ENCODE measurements at places on chromosomes 6 and 20.

DNA sequence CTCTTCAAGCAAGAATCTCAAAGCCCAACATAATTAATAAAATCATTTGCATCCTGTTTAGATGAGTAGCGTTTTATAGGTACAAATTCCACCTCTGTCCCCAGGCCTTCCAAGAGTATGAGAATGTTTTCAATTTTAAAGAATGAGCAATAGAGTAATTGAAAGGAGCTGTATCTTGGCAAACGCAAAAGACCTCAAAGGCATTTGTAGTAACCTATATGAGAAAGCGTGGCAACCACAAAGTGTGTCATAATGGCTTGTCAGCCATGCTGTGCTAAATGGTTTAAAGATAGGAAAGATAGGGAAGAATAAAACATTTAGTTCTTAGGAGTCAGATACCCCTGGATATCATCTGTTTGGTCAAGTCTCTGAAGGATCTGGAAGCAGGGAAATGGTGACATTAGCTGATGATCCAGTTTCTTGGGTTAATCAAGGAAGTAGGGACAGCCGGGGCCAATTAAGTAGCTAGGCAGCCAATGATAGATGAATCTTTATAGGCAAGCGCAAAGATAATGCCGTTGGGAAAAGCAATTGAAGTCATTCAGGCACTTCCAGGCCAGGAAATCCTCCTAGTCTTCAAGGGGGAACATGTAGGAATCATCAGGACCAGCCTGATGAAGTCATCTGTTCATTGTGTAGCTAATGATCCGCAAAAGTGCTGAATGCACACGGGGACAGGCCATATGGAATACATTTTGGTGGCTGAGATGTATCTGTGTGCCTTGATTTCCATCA is 71.5 kb upstream of the ISM1 start:
- DNase-seq = peak; percentile 9

DNA sequence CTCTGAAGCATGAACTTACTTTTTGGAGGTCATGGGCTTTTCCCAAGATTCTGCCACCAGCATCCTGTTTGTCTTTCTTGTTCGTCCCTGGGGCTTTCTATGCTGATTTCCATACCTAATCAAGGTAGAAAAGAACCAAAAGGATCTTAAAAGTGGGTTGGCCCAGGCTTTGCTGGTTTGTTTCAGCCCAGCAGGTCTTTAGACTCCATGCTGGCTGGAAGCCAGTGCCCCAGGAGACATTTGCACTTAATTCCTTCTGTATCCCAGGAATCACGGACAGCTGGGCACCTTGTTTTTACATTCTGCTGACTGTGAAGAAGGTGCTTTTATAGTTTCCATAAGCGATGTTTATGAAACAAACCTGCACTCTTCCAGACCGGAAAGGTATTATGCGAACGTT is 195.9 kb downstream of the CDH4 start:
- no peak for DNase-seq

GRCh38 chr20:2137552-2138201 is 36.0 kb downstream of the STK35 start:
- peak; percentile 84 for DNase-seq

DNA sequence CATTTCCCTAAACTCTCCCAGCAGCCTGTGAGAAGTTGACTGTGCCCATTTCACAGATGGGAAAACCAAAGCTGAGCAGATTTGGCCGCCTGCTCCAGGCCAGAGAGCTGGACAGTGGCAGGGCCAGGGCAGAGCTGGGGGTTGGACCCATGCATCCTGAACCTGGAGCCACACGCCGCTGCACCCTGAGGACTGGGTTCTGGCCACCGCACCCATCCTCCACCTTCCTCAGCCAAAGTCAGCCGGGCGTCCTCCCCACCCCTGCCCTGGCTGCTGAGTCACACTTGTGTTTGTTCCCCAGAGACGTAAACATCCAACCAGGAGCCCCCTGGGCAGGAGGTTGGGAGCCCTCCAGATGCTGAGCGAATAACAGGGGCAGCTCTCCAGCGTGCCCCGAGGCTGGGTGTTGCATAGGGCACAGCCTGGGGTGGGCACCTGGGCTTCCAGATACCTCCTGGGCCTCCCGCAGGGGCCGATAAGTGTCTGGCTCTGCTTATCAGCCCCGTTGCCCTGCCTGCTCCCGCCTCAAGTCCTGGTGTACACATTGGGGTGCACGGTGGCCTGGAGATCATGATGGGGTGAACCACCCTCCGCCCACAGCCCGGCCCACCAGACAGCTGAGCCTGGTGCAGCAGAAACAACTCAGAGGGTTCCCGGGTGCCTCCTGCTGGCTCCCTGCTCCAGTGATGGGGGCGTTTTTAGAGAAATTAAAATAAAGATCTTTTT is 23.8 kb downstream of the RBM38 start:
- DNase-seq = no peak

- DNase-seq = no peak
Measured at GRCh38 chr6:39852324-39852723, 60.1 kb downstream of the DAAM2 start.

DNA sequence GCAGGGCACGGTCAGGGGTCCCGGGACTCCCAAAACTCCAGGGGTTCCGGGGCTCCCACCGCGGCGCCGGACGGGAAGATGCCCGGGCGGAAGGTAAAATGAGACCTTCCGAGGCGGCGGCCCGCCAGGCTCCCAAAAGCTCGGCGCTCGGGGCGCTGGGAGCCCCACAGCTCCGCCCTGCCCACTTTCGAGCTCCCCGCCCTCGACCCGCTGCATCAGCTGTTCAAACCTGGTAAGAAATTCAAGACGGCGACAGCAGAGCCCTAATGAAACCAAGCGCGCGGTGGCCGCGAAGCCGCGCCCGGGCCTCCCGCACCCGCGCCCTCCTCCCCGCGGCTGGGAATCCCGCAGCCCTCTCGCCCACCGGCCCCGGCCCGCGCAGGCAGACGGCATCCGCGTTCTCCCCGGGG is 369 bp downstream of the SLC4A11 start:
- no peak for DNase-seq

DNA sequence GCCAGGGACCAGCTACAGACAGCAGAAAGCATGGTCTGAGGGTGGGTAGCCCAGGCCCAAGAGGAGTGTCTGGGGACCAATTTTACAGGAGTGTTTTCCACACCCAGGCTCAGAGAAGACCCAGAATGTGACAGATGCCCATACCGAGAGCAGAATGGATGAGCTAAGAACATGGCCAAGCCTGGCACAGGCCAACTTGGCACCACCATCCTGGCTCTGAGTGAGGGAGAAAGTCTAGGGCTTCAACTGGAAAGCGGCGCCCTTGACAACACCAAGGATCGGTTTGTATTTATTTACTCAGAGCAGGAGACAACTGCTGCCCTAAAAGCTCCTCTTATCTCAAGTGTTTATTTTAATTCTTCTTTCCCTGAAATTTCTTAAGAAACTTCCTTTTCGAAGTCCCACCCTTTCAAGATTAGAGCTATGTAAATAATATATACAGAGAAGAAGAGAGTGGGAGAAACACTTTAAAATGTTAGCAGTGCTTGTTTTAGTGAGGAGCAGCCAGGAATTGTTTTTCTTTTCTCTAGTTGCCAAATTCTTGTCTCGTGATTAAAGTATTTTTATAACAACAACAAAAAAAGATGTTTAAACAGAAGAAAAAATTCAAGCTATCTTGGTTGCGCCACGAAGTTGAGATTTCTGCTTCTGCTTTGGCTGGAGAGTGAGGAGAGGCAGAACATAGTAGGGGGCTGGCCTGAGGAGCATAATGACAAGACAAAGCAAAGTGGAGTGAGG is 16.2 kb downstream of the TNXB start:
- DNase-seq = peak; percentile 69

DNA sequence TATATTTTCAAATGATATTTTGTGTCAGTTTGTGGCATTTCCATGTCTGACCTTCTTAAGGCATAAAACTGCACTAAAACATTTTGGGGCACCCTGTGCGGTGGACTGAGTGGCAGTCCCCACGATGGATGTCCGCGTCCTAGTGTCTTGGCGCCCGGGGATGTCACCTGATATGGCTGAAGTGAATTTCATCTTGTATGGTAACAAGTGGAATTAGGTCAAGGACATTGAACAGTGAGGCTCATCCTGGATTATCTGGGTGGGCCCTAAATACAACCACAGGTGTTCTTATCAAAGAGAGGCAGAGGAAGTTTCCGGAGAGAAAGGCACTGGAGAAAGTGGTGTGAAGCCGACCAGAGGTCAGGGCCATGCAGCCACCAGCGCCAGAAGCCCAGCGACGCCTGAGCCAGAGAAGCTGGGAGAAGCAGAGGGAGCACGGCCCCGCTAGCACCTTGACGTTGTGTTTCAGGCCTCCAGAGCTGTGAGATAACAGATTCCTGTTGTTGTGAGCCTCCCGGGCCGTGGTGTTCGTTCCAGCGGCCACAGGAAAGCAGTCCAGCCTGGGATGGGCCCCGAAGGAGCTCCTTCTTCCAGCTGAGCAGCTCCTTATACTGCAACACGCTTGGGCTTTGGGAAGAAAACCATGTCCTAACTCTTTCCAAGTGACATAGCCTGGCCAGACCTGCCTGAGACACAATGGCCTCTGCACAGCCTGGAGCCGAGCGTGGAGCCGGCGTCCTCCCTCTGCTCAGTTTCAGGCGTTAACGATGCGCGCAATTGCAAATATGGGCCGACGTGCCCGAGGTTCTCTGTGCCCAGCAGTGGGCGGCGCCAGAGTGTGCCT is 22.5 kb downstream of the THBS2 start:
- DNase-seq = no peak

DNA sequence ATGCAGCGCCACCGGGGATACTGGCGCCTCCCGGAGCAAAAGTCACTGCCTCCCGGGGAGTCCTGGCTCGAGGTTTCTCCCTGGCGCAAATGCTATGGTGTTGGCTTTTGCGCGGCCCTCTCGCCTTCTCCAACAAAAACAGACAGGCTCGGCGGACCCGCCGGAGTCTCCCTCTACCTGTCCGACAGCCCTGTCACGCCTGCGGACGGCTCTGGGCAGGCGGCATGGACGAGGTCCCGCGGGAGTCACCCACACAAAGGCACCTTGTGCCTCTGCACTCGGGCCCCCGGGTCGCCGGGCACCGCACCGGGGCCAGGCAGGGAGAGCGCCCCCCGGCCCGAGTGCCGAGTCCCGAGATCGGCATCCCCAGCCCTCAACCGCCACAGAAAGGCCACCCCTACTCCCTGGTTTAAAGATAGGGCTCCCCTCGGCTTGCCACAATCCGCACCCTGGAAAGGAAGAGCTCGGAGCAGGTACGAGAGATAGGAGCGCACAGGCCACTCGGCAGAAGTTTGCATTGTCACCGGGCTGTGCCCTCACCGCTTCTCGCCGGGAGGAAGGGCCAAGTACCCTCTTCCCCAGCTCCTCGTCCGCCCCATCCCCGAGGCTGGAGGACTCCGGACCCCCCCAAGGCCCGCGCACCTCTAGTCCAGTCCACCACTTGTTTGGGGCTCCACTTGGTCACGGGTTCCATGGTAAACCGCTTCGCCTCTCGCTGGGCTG is 903 bp downstream of the CNKSR3 start:
- no peak for DNase-seq

- DNase-seq = no peak
Measured at GRCh38 chr6:46170357-46171289, at the start of gene ENPP5. Gene ENPP5, minus strand, starts transcription at chr6:46170980. Its CDS starts 2,718 bp downstream, at chr6:46168262.

DNA sequence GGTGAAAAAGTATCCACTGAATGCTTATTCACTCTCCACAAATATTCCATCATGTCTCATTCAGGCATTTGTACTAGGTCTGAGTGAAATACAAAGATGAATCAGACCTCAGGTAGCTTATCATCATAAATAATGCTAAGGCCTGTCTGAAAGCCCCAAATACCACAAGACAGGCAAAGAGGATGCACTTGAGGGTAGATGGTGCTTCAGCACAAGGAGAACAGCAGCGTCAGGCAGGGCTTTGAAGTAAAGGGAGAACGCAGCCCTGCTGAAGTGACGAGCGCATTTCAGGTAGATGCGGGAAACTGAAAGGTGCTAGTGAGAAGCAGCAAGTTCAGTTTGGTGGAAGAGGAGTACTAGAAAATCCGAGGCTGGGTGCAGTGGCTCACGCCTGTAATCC is 38.7 kb downstream of the MAP3K5 start:
- DNase-seq = no peak

- no peak for DNase-seq
Measured at GRCh38 chr6:31114970-31115849, 610 bp downstream of the PSORS1C1 start.

DNA sequence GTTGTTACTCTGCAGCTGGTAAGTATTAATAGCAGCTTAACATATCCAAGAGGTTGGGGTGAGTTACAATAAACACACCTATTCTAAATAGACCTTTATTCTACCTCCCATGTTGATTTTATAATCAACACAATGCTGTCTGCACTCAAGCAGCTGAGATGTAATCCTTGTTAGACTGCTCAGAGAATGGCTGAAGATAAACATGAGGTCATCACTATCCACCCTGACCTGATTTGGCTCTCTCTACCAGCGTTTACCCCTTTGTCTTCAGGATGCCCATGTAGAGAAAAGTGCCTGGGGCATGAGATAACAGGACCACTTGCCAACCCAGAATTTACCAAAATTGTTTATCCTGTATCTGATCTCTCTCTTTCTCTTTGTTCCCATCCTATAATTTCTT is 220.7 kb upstream of the DEFB112 start:
- DNase-seq = no peak

DNA sequence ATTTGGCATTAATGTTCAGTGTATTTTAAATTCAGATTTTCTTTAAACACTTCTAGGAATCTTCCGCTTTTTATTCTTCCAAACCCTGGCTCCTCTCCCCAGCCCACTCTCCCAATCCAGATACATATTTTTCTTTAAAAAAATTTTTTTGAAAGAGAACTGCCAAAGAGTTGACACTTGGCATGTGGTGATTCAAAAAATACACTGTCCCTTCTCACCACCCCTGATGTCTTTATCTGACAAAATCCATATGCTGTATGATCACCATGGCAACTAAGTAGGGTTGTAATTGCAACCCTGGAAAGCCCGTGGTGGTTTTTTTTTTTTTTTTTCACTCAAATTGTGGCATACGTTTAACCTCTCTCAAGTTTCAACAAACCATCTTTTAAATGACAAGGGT is 355.8 kb upstream of the SASH1 start:
- no peak for DNase-seq

- no peak for DNase-seq
Measured at GRCh38 chr6:161394437-161394836, 120.6 kb upstream of the AGPAT4 start.

Data from BJ (cell line).